ENCODE measurements at places on chromosomes 16 and 17.

- DNase-seq: no peak
Measured at GRCh38 chr16:69253870-69254341, 57.2 kb upstream of the VPS4A start.

- no peak for DNase-seq
Measured at GRCh38 chr16:46700048-46700447, 10.6 kb downstream of the ORC6 start.

- DNase-seq: no peak
Measured at GRCh38 chr17:77178050-77178449, 37.3 kb downstream of the SEC14L1 start.

- no peak for DNase-seq
Measured at GRCh38 chr17:81354954-81355347, 40.3 kb upstream of the BAHCC1 start.

GRCh38 chr16:62899737-62900136, 863.5 kb upstream of the CDH8 start:
- no peak for DNase-seq

- DNase-seq: no peak
Measured at GRCh38 chr16:56828647-56829046, 36.4 kb upstream of the SLC12A3 start.

GRCh38 chr17:35052241-35052610, 11.3 kb downstream of the RFFL start:
- no peak for DNase-seq

GRCh38 chr17:72609501-72609900, 483.0 kb downstream of the SLC39A11 start:
- no peak for DNase-seq

GRCh38 chr17:36864827-36865430, 72.3 kb upstream of the LHX1 start:
- DNase-seq: no peak

- DNase-seq: no peak
Measured at GRCh38 chr16:3127745-3128144, 7.1 kb upstream of the ZNF213 start.

DNA sequence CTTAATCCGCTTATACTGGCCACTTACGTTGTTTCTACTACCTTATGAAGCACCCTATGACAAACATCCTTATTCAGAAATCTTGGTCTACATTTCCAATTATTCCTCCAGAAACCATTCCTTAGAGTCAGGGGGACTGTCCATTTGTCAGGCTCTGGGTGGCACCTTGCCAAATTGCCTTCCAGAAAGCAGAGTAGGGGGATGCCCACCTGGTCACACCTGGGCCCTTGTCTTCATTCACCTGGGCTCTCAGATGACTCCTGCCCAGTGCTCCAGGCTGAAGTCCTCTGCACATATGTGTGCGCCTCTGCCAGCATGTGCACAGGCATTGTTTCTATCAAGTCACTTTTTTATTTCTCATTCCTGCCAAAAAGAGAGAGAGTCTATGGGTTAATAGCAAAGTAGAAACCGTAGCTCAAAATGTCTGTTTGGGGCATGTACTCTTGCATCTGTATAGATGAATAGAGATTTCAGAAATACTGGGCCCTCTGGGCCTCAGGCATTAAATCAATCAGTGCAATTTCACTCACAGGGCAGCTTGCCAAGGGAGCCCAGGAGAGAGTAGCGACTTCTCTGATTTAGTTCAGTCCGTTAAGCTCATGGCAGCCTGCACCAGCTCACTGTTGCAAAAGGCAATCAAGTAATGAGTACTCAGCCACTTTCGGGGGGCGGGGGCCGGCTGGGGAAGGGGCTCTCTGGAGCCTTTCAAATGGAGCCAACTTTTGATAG, 104.7 kb downstream of the SOCS1 start:
- no peak for DNase-seq
